ENCODE measurements at places on chromosomes 12 and 14. TPM values are rescaled to one million over a fixed set of nuclear protein-coding genes. Genes with fewer than 3 reads are reported as not detected.

Gene RPL10L
- not detected for total RNA-seq

Gene TCL1A
- not detected for total RNA-seq

Gene RBM19
- total RNA-seq = 22.6 TPM

Gene ACTR6
- 9.2 TPM for total RNA-seq

Gene CHGA
- total RNA-seq = not detected
